Esophagus muscularis mucosa (tissue), 4 donors: ENCODE measurements at places on chromosomes 3 and 15. TPM values are rescaled to one million over a fixed set of nuclear protein-coding genes. Genes with fewer than 3 reads are reported as not detected.

The SLC27A2 gene
- not detected for total RNA-seq

The ITPR1 gene
- total RNA-seq: 224 TPM

- no peaks in the 10 kb centered on the region for H3K27me3 ChIP-seq
- no peak for DNase-seq
- H3K4me1 ChIP-seq: no peaks in the 10 kb centered on the region
- no peak overlapping the region for H3K27ac ChIP-seq
- H3K36me3 ChIP-seq: no peaks in the 10 kb centered on the region
Measured at GRCh38 chr3:74443102-74443501, 171.4 kb downstream of the CNTN3 start.

GRCh38 chr3:97021778-97022177, 207.4 kb downstream of the EPHA6 start:
- no peak overlapping the region for H3K4me3 ChIP-seq
- H3K27ac ChIP-seq: no peak overlapping the region
- H3K36me3 ChIP-seq: no peaks in the 10 kb centered on the region
- H3K27me3 ChIP-seq: no peaks in the 10 kb centered on the region
- no peaks in the 10 kb centered on the region for H3K4me1 ChIP-seq

DNA sequence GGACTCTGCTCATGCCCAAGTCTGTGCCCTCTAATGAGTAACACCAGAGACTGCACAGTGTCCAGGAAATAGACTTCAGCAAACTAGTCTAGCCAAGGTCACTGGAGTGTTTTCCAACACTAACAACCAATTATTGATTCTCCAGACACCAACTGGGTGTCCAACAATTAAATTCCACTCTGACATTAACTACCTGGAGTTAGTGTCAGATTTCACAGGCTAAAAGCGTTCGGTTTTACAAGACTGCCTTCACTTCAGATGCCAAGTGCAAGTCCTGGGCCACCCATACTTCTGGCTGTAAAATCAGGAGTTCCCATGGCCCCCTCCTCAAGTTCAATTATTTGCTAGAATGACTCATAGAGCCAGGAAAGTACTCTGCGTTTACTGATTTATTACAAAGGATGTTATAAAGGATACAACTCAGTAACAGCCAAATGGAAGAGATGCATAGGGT, 20.8 kb upstream of the CFAP161 start:
- H3K27ac ChIP-seq: no peak overlapping the region
- no peak for DNase-seq
- peaks cover 2% of the 10 kb centered on the region for H3K27me3 ChIP-seq

DNA sequence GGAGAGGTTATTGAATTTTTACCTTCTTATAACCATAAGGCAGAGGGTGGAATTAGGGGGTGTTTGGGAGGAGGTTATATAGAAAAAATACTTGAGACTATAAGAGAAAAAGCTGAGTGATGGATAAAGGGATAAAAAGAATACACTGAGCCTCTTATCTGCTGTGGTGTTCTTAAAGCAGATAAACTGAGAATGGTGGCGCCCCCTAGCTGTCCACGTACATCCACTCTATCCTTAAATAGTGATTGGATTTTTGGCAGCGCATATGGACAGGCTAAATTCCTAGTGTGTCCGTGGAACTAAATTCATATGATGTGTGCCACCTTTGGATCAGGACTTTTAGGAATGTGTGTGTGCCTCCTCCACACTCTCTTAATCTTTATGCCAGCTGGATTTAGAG, 121.1 kb downstream of the OXSM start:
- H3K4me1 ChIP-seq: no peaks in the 10 kb centered on the region
- H3K27me3 ChIP-seq: no peaks in the 10 kb centered on the region
- H3K27ac ChIP-seq: no peak overlapping the region
- H3K4me3 ChIP-seq: no peak overlapping the region
- no peaks in the 10 kb centered on the region for H3K36me3 ChIP-seq

DNA sequence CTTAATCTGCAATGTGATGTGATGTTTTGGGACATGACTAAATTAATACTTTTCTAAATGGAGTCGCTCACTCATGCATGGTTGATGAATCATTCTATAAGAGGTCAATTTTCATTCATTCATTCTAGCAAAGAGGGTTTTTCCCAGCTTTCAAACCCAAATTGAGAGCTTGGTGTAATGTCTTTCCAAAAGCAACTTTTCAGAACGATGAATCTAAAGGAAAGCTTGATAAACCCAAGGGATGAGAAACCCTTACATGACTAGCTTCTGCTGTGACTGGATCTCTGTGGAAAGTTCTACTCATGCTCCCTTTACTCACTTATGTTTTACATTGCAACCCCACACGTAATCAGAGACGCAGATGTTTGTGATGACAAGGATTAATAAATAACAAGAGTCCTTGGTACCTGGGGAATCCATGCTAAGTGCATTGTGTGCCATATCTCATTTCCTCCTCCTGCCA, 47.7 kb downstream of the PDZRN3 start:
- H3K36me3 ChIP-seq: no peaks in the 10 kb centered on the region
- H3K4me1 ChIP-seq: peaks cover 67% of the 10 kb centered on the region
- no peak overlapping the region for H3K27ac ChIP-seq
- no peak for DNase-seq
- no peaks in the 10 kb centered on the region for H3K27me3 ChIP-seq
- H3K4me3 ChIP-seq: no peak overlapping the region

DNA sequence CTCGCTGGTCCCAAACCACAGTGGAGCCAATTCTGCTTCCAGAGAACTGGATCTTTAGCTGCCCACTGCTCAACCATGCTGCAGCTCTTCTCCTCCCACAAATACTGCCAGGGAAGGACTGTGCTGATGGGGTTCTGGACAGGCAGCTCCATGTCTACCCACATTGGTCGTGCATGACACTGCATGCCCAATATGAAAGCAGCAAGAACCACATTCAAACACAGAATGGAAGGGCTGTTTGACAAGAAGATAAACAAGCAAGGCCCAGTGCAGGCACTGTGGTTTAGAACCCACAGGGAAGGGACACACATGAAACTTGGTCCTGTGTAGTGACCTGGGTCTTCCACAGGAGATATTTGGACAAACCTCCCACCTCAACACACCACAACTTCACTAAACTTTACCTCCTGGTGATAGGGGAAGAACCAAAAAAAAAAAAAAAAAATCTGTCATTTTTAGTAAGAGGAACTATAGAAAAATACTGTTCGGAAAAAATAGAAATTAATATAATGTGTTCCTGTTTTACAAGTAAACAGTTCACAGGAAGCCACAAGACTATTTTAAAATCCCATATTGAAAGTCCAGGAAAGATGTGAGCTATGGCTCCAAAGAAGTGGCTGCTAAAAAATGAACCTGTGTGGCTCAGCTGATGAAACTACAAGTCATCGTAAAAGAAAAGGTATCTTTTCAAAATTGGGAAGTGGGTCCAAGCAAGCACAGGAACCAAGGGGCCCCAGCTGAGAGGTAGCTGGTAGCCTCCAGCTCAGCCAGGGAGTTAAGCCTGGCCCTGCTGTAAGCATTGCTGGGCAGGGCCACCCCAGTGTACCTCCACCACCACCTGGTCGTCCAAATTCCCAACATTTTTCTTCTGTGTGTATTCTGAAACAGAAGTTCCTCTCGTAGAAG, 77.7 kb upstream of the ACAN start:
- H3K4me1 ChIP-seq: no peaks in the 10 kb centered on the region
- H3K27me3 ChIP-seq: no peaks in the 10 kb centered on the region
- no peak overlapping the region for H3K27ac ChIP-seq
- no peak for DNase-seq
- no peaks in the 10 kb centered on the region for H3K36me3 ChIP-seq

GRCh38 chr3:15556512-15556911, 35.0 kb upstream of the COLQ start:
- no peak overlapping the region for H3K4me3 ChIP-seq
- no peak overlapping the region for H3K27ac ChIP-seq
- no peaks in the 10 kb centered on the region for H3K4me1 ChIP-seq
- H3K27me3 ChIP-seq: no peaks in the 10 kb centered on the region
- H3K36me3 ChIP-seq: peaks cover 54% of the 10 kb centered on the region
- no peak for DNase-seq

GRCh38 chr3:120416868-120417267, 33.9 kb downstream of the FSTL1 start:
- H3K27me3 ChIP-seq: no peaks in the 10 kb centered on the region
- peaks cover 74% of the 10 kb centered on the region for H3K4me1 ChIP-seq
- H3K4me3 ChIP-seq: peak overlapping the region; percentile 33
- no peak for DNase-seq
